ENCODE measurements at places on chromosomes 6 and 20.

DNA sequence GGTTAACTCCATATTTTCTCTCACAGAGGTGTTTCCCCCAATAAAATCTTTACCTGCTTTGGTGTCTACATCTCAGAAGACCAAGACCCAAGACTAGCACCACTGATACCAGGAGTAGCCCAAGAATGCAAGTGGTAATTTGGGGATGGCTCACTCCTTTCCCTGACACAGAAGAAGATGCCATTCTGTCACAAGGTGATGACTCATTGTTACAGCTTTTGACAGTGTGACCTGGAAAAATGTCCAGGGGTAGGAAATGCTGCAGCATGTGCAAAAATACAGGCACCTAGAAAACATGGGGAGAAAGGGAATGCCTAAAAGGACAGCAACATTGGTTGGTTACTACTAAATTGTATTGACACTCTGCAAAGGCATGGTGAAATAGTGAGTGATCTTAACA lies 254.0 kb upstream of the GJE1 start:
- DNase-seq: no peak

GRCh38 chr20:64030371-64031134 lies 5.4 kb upstream of the C20orf204 start:
- no peak for DNase-seq

GRCh38 chr6:38259736-38260135 lies 380.0 kb downstream of the BTBD9 start:
- DNase-seq: no peak

DNA sequence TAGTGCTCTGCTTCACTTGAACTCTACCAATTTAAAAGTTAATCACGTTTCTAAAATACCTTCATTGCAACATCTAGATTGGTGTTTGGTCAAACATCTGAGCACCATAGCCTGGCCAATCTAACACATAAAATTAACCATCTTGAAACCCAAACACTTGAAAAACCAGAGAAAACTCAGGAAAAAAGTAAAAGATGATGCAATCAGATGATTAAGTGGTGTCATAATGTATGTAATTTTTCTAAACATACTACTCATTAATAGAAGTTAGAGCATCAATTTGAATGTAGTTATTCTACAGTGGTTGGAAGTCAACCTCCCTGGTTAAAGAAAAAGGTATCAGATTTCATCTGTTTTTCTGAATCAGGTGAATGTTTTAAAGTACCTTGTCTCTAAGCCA lies 228.6 kb upstream of the ID4 start:
- no peak for DNase-seq

- no peak for DNase-seq
These were observed 160.1 kb downstream of the SIM1 start for GRCh38 chr6:100304575-100304974.

DNA sequence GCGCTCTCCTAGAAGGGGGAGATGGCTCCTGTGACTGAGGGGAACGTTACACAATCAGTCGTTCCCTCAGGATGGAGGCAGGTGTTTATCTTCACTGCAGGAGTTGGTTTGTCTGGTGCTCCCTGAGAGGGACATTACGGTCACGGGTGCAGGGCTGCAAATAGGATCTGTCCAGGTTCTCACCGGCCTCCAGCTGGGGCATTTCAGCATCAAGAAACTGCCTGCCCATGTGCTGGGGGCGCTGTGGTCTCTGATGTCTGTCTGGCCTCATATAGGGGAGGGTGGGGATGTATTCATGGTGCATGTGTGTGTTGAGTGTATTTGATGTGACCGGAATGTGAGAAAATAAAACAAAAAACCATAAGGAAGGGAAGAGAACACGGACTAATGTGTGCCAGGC lies 77.1 kb downstream of the TBC1D7 start:
- peak; percentile 48 for DNase-seq

DNA sequence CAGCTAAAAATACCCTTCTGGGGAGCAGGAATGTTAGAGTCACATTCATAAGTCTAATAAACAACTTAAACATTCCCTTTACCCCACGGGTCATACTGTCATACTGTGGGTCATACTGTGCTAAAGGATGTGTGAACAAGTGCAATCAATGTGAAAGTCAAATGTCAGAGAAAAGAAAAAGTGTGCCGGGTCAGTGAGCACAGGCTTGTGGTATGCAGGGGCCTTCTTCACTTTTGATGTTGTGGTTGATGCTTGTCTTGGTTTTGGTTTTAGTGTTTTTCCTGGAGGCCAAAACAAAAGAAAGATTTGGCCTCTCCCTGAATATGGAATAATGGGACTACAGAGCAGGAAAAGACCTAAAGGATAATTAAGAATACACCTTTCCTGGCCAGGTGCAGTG lies 267.9 kb upstream of the PLN start:
- no peak for DNase-seq

DNA sequence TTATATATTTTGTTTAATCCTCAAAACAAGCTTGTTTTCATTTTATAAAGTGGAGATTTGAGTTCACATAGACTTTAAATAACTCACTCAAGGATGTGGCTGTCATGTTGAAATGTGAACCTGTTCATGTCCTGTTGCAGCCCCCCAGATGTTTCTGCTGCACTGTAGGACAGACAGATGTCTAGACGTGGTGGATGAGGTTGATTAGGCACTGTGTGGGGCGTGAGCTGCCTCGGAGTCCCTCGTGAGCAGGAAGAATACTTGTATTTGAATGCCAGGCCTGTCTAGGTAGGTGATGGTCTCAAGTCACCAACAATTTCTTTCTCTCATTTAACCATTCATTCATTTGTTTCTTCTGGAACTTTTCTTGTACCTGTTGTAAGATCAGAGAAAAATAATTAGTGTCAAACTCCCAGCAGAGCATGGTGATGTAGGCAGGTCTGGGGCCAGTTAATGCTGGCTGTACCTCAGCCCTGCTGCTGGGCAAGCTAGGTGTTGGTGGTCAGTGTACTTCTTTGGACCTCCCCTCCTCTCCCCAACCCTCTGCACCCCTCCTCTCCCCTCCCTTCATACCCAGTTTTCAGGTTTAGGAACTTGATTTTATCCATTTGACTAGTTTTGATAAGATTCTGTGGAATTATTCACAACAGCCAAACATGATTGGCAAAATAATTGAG lies 34.0 kb downstream of the AFDN start:
- no peak for DNase-seq

- DNase-seq: no peak
These were observed 6.7 kb downstream of the PHACTR2 start for GRCh38 chr6:143684486-143684885.

GRCh38 chr20:44066645-44067606 lies 120.1 kb downstream of the JPH2 start:
- no peak for DNase-seq

DNA sequence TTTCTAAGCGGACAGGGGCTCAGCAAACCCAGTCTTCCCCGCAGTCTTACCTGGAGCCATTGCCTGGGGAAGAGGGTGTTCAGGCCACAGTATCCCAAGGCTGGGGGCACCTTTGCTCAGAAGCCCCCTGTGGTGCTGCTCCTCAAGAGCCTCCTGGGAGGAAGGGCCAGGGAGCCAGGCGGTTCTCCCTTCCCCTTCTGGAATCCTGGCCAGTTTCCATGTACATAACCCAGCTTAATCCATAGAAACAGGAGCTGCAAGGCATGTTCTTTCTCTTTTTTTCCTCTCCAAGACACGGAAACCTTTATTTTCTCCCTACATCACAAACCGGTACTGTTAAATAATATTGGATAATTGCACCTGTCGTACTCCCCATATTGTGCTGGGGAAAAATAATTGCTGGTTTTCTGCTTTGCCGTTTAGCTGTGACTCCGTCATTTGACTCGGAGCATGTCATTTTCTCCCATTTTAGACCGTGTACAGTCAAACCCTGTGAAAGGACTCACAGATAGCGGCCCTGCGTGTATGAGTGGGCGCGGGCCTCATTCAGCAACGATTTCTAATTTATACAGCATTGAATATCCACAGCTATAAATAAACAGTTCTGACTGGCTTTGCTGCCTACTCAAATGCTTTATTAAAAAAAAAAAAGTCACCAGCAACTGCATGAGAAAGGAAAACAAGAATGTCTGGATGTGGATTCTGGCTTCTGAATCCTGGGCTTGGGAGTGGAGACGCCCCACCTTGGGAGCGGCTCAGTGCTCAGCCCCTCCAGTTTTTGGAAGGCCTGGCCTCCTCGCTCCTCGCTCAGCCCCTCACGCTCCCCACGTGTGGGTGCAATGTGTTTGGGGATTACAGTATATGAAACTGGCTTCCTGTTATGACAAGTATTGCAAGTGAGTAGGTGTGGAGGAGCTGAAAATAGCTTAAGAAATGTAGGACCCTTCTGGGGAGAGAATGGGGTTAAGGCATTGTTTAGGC lies 67.3 kb downstream of the ADTRP start:
- DNase-seq: peak; percentile 86

GRCh38 chr6:109236115-109237076 lies 141.1 kb downstream of the CEP57L1 start:
- DNase-seq: no peak

DNA sequence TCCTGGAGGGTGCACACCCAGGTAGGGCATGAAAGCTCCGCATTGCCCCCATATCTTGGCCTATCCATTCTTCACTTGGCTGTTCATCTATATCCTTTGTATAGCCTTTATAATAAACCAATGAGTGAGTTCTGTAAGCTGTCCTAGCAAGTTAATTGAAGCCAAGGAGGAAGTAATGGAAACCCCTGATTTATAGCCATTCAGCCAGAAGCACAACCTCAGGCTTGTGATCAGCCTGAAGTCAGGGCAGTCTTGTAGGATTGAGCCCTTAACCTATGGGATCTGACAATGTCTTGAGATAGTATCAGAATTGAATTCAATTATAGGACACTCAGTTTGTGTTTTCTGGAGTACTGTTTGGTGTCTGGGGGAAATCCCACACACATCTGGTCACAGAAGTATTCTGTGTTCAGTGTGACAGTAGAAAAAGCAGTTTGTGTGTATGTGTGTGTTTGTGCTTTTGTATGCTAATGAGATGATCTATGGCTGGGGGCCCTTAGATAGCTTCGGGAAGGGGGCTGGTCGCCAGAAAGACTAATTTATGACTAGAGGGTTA lies 5.7 kb downstream of the NT5E start:
- DNase-seq: no peak

DNA sequence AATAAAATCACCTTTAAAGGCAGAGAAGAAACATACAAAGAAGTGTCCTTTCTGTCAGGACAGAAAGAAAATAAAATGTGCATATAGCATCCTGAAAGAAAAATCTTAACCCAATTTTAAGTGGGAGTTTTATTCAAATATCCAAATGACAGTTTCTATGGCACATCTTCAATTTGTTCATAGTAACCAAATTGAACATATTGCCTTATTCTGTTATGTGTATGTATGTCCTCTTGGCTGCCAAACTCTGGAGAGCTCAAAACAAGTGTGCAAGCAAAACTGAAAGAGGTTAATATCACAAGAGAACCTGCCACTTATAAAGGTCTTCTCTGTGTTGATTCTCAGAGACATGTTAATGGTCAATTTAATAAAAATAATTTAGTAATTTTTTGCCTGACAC lies 334.7 kb downstream of the BCKDHB start:
- no peak for DNase-seq

DNA sequence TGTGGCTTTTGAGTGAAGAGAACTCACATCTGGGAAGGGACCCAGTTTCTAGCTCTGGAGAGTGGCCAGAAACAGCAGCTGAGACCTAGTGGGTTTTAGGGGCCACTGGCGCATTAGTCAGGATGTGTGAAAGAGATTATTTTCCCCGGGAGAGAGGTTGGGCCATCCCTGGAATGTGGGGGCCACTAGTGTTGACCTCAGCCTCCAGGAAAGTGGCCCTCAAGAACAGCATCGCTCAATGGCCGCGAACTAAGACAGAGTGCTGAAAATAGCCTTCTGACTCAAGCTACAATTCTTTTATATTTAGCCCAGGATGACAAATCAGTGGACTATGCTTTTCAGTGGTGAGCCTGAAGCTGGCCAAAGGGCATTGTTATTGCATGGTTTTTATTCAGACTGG lies 210.4 kb upstream of the RNF24 start:
- DNase-seq: no peak

GRCh38 chr6:139762587-139763031 lies 388.2 kb upstream of the CITED2 start:
- no peak for DNase-seq

GRCh38 chr20:33211817-33212424 lies 5.2 kb upstream of the BPIFA3 start:
- DNase-seq: no peak

DNA sequence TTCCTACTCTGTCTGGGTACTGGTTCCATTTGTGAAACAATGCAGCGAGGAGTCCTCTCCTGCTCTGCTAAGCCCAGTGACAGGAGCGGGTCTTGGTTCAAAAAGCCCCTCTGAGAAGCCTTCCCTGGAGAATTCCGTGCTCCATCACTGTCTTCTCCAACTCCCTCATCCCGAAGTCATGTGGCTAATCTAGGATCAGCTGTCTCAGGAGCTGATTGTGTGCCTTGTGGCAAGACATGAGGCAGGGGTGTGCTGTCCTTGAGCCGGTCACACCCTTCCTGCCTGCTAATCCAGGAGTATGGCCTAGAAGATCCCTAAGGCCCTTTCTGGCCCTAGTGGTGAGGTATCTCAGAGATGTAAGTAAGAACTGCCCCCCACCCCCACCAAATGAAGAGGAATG lies 72.0 kb downstream of the EFCAB8 start:
- DNase-seq: no peak

- no peak for DNase-seq
These were observed 221.2 kb downstream of the SLC24A3 start for GRCh38 chr20:19433371-19434350.

- no peak for DNase-seq
These were observed 275.0 kb upstream of the PREP start for GRCh38 chr6:105677671-105678475.

DNA sequence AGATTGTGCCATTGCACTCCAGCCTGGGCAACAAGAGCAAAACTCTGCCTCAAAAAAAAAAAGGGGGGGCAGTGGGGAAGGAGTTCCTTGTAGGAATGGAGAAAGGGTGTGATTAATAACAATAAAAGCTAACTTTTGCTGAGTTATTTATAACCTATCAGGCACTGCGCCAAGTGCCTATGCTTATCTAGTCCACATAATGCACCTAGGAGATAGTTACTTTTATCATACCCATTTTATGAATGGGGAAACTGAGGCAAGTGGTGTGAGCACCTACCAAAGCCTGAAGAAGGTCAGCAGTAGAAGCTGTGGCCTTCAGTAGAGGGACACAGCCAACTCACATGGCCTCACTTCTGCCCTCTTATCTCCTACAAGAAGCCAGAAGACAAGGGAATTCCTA lies 13.6 kb upstream of the PPP1R16B start:
- DNase-seq: peak; percentile 42

DNA sequence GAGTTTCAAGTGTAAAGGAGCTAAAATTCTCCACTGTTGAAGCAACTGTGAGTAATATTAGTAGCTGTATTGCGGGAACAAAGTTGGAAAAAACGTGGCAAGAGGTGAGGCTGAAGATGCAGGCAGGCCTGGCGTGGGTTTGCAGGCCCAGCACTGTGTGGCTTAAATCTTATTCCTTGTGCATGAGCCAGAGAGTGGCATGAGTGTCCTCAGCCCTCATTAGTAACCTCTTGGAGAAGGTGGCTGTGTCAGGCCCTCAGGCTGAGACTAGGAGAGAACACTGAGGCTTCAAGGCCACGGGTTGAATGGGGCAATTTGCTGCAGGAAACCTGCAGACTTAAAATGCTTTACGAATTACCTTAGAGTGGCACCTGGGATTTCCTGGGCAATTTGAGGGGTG lies 372.7 kb upstream of the CITED2 start:
- DNase-seq: no peak

All from activated CD8-positive, alpha-beta memory T cell treated with anti-CD3 and anti-CD28 coated beads for 24 hours (primary cell).